ENCODE measurements at places on chromosomes 7 and 10.

DNA sequence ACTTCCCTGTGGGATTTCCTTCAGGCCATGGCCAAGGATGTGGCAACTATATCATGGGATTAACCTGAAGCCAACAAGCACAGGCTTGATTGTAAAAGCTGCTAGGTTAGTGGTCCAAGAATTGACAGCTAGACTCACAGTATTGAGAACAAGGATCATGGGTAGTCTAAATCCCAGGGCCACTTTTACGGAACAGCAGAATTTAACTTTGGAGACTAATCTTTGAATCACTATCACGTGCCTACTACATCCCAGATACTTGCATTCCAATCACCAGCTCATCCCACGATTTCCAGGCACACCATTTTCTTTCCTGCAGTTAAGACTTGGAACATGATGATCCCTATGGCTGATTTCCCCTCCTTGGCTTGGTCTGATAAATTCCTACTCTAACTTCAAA lies 65.6 kb upstream of the ADO start:
- no peak for DNase-seq

GRCh38 chr7:28200598-28200997 lies 20.0 kb upstream of the JAZF1 start:
- no peak for DNase-seq

DNA sequence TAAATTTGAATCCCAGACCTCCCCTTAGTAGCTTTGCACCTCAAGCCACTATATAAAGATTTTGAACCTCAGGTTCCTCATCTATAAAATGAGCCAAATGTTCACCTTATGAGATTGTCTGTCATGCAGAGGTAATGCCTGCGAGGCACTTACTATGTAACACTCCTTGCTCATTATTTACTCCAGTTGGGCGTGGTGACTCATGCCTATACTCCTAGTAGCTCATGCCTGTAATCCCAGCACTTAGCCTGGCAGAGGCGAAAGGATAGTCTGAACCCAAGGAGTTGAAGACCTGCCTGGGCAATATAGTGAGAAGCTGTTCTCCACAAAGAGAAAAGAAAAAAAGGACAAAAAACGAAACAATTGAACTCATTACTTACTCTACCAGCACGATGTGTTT lies 82.2 kb downstream of the MDFIC start:
- no peak for DNase-seq

GRCh38 chr10:104574427-104574826 lies 66.7 kb upstream of the SORCS3 start:
- DNase-seq, result no peak

- DNase-seq, result no peak
Measured at GRCh38 chr7:11235491-11235890, 261.8 kb downstream of the PHF14 start.

DNA sequence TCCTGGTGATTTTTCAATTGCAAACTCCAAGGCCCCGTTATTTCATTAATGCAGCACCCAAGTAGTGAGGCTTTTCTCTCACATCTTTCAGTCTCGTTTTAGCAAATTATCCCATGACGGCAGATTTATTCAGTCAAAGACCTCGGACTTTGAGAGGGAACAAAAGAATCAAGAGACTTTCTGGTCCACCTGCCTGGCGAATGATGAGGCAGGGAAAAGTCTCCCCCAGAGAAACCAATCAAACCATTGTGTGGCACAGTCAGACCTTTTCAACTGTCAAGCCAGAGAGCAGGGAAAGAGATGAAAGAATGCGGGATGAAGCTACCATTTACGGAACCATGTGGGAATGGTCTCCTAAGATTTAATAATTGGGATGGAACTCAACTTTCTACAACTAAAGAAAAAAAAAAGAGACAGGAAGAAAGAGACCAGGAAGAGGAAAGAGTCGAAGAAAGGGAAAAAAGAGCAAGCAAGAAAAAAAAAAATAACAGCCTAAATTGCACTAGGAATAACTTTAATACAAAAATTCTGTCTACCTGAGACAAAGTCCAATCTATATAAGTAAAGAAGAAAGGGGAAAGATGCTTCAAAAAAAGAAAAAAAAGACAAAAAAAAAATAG lies 22.8 kb downstream of the GLI3 start:
- DNase-seq, result no peak

- DNase-seq, result no peak
Measured at GRCh38 chr7:128940494-128941322, 3.0 kb downstream of the IRF5 start.

- no peak for DNase-seq
Measured at GRCh38 chr7:139205843-139206242, 25.2 kb upstream of the UBN2 start.

- DNase-seq, result no peak
Measured at GRCh38 chr7:27419581-27420177, 177.1 kb downstream of the EVX1 start.

DNA sequence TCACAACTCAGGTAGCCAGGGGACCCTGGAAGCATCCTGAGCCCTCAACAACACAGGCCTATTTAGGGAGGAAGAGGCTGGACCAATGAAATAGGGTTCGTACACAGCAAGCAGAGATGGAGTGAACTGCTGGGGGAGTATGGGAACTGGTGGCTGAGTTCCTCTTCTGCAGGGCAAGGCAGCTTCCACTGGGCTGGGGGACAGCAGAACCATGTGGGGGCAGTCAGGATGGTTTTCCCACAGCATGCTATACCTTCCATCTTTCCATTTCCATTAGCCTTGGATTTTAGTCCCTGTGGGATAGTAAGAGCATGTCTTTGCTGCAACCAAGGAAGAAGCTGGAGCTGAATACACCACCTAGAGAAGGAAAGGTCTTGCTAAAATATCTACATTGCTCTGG lies 370.6 kb downstream of the CCSER2 start:
- DNase-seq, result no peak

- no peak for DNase-seq
Measured at GRCh38 chr10:118163217-118163616, 116.5 kb upstream of the RAB11FIP2 start.

GRCh38 chr7:42946627-42946950 lies 14.4 kb downstream of the MRPL32 start:
- DNase-seq, result no peak

DNA sequence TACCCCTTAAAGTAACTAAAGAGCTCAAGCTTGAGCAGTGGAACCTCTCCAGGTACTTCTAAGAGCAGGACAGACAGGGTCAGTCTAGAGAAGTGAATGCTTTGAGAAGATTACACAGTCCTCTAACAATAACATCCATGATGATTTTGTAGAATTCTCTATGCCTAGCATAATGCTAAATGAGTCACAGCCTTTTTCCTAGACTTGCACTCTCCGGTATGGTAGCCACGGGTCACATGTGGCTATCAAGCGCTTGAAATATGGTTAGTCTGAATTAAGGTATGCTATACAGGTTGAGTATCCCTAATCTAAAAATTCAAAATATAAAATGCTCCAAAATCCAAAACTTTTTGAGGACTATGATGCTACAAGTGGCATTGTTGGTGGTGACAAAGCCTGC lies 166.6 kb upstream of the MKLN1 start:
- no peak for DNase-seq

GRCh38 chr10:44396671-44397191 lies 11.8 kb upstream of the CXCL12 start:
- no peak for DNase-seq

GRCh38 chr7:90948085-90948484 lies 316.1 kb upstream of the FZD1 start:
- no peak for DNase-seq

DNA sequence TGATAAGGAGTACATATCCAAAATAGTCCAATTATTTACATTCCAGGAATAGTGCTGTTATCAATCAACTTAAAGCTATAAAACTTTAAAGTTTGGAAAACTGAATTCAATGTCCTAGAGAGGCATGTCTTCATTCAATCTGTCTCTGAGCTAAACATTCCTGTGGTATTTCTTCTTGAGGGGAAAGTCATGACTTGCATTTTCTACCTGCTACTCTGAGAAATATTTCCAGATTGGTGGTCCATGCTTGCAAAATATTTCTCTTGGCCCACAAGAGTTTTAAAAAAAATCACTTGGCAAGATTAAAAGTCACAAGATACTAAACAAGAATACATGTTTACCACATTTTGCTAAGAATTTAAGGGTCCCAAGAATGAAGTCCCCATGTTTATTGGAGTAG lies 63.6 kb upstream of the HGF start:
- no peak for DNase-seq

- DNase-seq, result no peak
Measured at GRCh38 chr10:78955206-78955605, 113.6 kb upstream of the ZMIZ1 start.

DNA sequence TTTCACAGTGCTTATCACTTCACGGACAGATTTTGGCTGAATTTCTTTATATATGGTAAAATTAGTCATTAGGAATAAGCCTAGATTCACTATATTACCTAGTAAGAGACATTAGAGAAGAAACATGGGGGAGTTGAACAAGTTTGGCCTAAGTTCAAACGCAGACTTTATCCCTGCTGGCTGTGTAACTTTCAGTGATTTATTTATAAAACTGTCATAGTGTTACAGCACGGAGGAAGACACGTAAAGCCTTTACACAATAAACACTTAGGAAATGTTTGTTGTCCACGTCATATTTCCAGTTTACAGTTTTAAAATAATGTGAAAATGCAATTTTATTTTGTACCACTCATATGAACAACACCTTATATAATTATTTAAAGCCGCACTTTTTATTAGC lies 661.5 kb downstream of the MAGI2 start:
- DNase-seq, result no peak

GRCh38 chr7:17986851-17987250 lies 40.8 kb downstream of the PRPS1L1 start:
- DNase-seq, result no peak

DNA sequence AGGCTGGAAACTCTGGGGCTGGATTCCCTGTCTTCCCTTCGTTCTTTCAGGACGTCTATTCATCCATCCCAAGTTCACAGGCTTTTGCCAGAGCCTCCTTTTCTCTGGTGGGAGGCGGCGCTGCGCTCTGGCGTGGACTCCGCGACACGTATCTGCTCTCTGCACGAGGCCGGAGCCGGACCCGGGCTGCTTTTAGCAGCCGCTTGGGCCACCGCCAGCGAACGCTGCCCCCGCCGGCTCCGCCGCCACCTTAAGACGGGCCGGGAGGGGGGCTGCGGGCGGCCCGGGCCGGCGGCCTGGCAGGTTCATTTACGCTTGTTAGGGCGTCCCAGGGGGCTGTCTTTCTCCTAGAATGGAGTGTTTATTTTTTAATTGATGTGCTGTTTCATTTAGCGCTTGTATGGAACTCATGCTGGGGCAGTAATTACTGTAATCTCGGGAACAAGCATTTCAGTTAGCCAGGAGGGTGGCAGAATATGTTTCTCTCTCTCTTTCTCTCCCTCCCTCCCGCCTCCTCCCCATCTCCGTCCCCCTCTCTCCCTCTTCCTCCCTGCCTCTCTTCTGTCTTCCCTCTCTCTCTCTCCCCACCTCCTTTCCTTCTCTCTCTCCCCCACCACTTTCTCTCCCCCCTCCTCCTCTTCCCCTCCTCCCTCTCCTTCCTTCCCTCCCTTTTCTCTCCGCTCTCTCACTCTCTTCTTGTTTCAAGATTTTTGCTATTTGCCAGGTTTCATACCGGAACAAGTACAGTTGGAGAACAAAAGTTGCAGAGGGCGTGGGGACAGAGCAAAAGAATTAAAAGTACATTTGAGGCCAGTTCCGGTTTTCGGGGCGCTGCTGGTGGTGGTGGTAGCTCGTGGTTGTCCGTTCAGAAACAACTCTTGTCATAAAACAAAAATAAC lies 1.3 kb upstream of the FZD8 start:
- DNase-seq, result peak; percentile 14

DNA sequence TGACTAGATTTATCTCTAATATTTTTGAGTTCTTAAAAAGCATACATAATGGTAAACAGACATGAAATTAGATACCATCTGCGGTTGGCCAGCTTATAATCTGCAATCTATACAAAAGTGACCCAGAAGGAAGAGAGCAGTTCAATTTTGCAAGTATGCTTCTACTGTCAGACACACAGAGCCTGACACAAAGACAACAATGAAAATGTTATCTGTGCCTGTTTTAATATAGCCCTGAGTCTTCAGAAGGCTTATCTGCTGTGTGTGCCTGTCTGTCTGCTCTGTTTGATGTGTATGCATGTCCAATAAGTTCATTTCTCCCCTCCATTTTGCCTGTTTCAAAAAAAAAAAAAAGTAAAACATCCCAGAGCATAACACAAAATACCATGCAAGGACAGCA lies 73.3 kb upstream of the FHIP2A start:
- DNase-seq, result no peak

DNA sequence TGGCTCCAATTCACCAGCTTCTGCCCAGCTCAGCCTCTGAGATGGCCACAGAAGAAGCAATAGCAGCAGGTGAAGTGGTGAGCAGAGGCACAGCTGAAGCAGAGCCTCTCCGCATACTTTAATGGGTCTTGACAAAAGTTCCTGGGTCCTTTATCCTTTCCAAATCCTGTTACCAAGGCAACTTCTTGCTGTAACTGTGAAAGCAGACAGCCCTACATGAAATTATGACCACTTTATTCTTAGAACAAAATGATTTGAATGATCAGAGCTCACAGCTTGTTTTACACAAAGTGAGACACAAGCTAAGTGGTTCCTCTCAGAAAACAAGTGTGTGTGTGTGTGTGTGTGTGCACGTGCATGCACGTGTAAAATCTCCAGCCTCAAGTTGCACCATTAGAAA lies 245.6 kb downstream of the HTR7 start:
- no peak for DNase-seq

DNA sequence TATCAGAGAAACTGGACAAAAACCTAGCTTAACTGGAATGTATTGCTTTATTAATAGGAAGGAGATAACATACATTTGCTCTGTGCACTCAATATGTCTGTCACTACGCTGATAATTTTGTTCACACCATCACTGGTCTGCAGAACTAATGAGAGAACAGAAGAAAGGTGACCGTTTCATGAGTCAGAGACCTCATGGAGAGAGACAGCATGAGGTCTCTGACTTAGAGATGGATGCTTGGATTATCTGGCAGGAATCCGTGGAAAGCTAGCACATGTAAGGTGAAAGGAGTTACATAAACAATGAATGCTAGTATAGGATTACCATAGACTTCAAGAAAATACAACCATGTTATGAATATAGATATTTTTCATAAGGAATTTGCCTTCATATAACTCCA lies 947.3 kb downstream of the IPMK start:
- DNase-seq, result no peak

GRCh38 chr7:101856473-101857357 lies 39.3 kb downstream of the CUX1 start:
- DNase-seq, result peak; percentile 72

DNA sequence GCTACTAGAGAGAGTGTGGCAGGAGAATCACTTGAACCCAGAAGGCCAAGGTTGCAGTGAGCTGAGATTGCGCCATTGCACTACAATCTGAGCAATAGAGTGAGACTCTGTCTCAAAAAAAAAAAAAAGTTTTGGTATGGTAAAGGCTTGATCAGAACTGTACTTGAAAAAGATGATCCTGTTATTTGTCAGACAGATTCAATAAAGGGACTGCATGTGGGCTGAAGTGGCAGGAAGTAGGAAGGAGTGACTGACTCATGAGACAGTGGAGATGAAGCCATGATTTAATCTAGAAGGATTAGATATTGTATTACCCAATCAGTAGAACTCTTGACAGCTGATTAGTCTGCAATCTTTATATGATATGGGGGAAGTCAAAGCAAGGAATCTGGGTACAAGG lies 2.7 kb upstream of the TMEM254 start:
- no peak for DNase-seq
